ENCODE measurements at places on chromosomes 5 and 9.

GRCh38 chr5:135139381-135140134 is 105.5 kb upstream of the PITX1 start:
- no peak for DNase-seq

DNA sequence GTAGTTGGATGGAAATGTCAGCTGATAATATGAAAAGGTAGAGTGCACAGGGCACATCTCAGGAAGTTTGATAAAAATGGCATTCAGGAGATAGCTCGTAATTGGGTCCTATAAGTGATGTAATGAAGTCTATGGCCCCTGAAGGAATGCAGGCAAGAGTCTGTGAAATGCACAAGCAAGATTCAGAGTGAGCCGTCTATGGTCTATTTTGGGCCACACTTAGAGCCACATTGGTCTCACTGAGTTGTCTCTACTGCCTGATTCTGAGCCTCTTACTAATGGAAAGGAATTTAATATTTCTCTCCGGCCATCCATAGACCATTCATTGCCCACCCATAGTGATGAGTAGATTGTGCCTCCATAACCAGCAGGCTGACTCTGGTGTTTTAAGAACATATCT is 111.3 kb upstream of the KCNN2 start:
- DNase-seq = no peak

- no peak for DNase-seq
These were observed 13.1 kb downstream of the ADAMTS6 start for GRCh38 chr5:65468633-65469032.

- DNase-seq = no peak
These were observed 54.3 kb downstream of the PSD2 start for GRCh38 chr5:139849942-139850341.

DNA sequence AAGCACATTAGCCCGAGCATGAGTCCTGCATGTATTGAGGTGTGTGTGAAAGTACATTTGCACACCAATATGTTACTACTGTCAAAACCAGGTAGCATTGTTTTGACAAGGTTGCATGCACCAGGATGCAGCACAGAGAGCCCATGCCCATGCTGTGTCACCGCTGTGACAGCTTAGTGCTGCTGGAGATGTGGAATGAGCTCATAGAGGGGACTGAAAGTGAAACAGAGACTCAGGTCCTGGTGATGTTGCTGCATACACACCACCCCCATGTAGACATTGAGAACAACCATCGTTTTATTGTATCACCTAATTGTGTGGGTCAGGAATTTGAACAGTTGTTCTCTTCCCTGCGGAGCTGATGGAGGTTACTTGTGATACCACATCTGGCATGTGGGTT is 53.0 kb downstream of the GADD45G start:
- DNase-seq = no peak

DNA sequence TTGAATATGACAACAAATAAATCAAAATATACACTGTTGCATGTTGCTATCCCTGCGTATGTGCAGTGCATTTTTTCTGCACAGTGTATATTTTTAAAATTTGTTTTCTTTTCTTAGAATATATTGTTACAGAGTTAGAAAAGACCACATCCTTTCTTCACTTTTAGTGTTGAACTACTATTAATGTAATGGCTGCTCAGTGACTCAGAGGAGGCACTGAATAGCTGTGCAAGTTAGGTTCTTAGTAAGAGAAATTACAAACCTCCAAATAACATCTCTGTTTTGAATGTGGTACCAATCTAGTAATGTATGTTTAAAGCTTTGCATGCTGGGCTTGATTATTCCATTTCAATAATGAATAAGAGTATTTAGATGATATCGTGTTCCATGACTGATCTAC is 208.9 kb upstream of the PRR16 start:
- no peak for DNase-seq

All from stimulated activated CD4-positive, alpha-beta T cell treated with anti-CD3 and anti-CD28 coated beads, Interleukin-4, amount 100 ng/mL, for 48 hours (primary cell).